ENCODE measurements at places on chromosomes 1 and 21. TPM values are rescaled to one million over a fixed set of nuclear protein-coding genes. Genes with fewer than 3 reads are reported as not detected.

The WDR47 gene
- total RNA-seq = 14.5 TPM

The BARHL2 gene
- not detected for total RNA-seq

The COL11A1 gene
- 12.1 TPM for total RNA-seq

The TCHHL1 gene
- 0.08 TPM for total RNA-seq

The TIE1 gene
- total RNA-seq = not detected

The RSPH1 gene
- not detected for total RNA-seq

The RUNX1 gene
- 17.9 TPM for total RNA-seq

The PDZK1 gene
- 0.23 TPM for total RNA-seq

The CD101 gene
- 0.46 TPM for total RNA-seq

The PRDM16 gene
- total RNA-seq = not detected

The CFHR4 gene
- total RNA-seq = not detected

The S100A2 gene
- total RNA-seq = 7,785 TPM

The PFKFB2 gene
- 10.7 TPM for total RNA-seq

The RGS8 gene
- not detected for total RNA-seq

The CSF3R gene
- not detected for total RNA-seq

The LRRIQ3 gene
- total RNA-seq = 0.39 TPM

The LPAR3 gene
- total RNA-seq = 40.6 TPM

The ALPL gene
- not detected for total RNA-seq

The G0S2 gene
- 961 TPM for total RNA-seq

The RIIAD1 gene
- not detected for total RNA-seq

The TTLL7 gene
- total RNA-seq = 4.4 TPM

The DAB1 gene
- not detected for total RNA-seq

The PLD5 gene
- 10.5 TPM for total RNA-seq

The VPS45 gene
- total RNA-seq = 22.9 TPM

The B3GALT5 gene
- total RNA-seq = not detected

The AMY2B gene
- total RNA-seq = 0.34 TPM

The FNBP1L gene
- total RNA-seq = 6.2 TPM

The WDR64 gene
- total RNA-seq = not detected

The SPRR1B gene
- 43.3 TPM for total RNA-seq

The ANGEL2 gene
- 21.9 TPM for total RNA-seq

The FAM151A gene
- total RNA-seq = not detected

The SPATA1 gene
- not detected for total RNA-seq

The TNFRSF4 gene
- not detected for total RNA-seq

The SEC16B gene
- 0.72 TPM for total RNA-seq

All from hair follicular keratinocyte (primary cell).